ENCODE measurements at places on chromosomes 6 and 20.

- DNase-seq = no peak
Measured at GRCh38 chr6:89458704-89459103, 25.8 kb downstream of the ANKRD6 start.

DNA sequence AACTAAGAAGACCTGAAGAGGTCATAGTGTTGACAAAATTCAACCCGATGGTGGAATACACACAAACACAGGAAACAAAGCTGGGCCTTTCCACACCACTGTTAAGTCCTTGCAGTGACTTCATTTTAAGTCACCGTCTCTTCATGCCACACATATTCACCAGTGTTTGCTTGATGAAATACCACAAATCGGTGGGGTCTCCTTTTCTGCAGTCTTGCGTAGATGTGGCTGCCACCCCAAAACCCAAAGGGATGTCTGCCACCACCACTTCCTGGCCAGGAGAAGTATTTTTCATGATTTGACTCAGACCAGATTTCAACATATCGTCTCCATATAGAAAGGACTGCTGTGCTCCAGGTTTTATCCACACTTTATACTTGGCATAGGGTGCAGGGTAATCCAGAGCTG lies 11.0 kb upstream of the COL10A1 start:
- DNase-seq = no peak

GRCh38 chr6:154602708-154603107 lies 92.2 kb upstream of the CNKSR3 start:
- DNase-seq = no peak

DNA sequence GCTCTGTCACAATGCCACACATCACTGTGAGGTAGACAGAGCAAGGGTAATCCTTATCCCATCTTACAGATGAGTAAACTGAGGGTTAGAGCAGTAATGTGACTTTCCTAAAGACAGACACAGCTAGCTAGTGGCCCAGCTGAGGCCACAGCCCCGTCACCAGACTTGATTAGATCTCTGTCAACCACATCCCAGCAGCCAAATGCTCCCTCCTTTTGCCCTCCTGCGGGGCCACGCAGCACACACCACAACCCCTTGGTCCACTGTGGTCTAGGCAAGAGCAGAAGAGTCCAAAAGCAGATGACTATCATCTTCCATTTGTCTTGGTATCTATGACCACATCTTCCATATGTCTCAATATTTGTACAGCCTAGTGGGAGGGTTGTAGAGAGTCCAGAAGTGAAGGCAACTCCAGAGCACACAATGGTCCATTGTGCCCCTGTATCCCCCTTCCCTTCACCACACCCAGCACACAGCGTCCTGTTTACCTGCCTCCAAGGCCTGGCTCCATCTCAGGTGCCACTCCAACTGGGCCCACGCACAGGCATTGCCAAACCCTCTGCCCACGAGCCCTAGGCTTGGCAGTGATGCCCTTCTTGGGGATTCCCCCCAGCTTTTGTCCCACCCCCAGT lies 47.1 kb upstream of the FOXP4 start:
- no peak for DNase-seq

- DNase-seq = no peak
Measured at GRCh38 chr6:115133790-115134189, 791.0 kb upstream of the HS3ST5 start.

DNA sequence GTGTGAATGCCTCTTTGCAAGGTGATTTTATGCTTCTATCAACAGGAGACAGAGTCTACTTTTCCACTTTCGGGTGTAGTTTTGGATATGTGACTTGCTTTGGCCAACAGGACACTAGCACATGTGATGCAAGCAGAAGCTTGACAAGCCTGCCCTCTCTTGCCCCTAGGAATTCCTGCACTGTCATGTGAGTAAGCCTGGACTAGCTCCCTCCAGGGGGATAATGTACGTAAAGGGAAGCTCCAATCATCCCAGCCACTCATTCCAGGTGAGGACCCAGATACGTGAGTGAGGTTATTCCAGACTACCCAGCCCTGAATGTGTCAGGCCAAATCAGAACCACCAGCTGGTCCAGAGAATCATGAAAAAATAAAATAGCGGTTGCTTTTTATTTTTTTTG lies 33.3 kb downstream of the BEND3 start:
- no peak for DNase-seq

GRCh38 chr6:3176562-3177355 lies 19.4 kb upstream of the TUBB2A start:
- DNase-seq = peak; percentile 23

GRCh38 chr20:30486103-30486478 lies 771.4 kb upstream of the DEFB115 start:
- no peak for DNase-seq

GRCh38 chr6:35084511-35085203 lies 56.5 kb downstream of the TCP11 start:
- DNase-seq = no peak

- no peak for DNase-seq
Measured at GRCh38 chr20:12177657-12178293, 260.1 kb downstream of the BTBD3 start.

DNA sequence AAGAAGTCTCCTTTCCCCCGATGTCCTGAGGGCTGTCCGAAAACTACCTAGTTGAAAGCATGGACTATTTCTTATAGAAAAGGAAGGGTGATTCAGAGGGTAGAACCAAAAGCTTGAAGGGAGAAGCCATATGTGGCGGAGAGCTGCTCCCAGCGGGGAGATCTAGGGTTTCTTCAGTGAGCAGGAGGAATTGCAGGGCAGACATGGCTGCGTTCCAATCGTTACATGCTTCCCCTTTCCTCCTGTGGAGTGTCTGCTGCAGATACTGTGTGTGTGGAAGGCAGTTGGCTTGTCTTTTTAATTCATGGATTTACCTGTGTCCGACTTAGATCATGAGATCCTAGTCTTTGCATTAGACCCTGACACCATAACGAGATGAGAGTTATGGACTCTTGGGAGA lies 799.5 kb downstream of the QKI start:
- no peak for DNase-seq

DNA sequence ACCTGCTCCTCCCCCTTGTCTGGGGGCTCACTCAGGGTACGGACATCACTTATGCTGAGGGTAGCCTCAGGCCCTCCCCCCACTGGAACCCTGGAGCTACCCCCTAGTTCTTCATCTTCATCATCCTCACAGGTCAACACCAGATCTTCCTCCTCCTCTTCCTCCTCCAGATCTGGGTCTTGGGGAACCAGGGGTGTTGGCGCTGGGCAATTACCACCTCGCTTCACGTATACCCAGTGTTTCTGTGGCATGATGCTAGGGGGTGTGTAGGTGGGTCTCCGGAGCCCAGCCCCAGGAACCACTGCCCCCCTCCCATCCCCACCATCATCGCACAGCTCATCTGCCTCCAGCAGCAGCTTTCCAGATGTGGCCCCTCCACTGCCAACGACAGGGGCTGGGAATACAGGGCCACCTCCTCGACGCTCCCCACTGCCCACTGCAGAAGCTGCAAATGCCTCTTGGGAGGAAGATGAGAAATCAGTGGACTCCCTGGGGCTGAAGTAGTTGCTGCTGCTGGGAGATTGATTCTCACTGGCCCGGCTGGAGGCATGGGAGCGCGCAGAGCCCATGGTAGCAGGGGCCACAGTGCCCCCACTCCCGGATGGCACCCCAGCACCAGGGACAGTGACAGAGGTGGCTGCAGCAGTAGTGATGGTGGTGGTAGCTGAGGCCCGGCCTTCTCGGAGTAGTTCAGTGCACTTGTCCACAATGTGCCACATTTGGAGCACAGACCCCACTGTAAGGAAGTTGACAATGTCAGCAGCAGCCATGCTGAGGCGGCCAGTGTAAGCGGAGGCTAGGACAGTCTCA lies 1.5 kb downstream of the ZBTB22 start:
- DNase-seq = no peak

DNA sequence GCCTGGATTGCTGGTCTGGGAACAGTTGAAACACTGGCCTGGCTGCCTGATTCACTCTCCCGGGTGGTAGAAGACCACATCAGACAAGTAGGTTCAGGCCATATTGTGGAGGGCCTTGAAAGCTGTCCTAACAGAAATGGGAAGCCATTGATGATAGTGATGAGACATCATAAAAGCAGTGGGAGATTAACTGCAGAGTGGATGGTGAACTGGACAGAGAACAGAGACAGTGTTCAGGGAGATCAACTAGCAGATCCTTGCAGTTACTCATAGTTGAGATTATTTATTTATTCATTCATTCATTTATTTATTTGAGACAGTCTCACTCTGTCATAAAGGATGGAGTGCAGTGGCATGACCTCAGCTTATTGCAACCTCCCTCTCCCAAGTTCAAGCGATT lies 30.2 kb upstream of the MCM3 start:
- DNase-seq = no peak

GRCh38 chr6:150272264-150272975 lies 96.4 kb upstream of the IYD start:
- DNase-seq = no peak

DNA sequence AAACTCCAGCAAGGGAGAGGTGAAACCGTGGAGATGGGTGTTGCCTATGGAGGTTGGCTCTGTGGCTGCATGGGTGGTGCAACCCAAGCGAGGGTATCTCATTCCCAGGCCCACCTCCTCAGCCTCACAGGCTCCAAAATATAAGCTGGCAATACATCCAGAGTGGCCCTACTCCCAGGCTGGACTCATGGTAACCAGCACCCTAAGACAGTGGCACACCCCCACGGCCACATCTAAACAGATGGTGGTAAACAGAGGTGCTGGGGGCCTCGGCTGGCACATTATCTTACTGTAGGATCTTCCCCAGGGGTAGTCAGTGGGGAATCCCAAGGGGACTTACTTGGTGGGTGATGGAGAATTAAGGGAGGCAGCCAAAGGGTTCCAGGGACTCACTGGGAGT lies 33.7 kb upstream of the CCND3 start:
- DNase-seq = no peak

- no peak for DNase-seq
Measured at GRCh38 chr6:2477666-2478065, 232.3 kb upstream of the GMDS start.

All from stimulated activated naive CD4-positive, alpha-beta T cell treated with Interleukin-2 at 50 U/mL for 16 hours (primary cell).